Stimulated activated CD4-positive, alpha-beta T cell treated with anti-CD3 and anti-CD28 coated beads, Interleukin-4, amount 100 ng/mL, for 1 hour (primary cell): ENCODE measurements at places on chromosomes 12 and 14.

DNA sequence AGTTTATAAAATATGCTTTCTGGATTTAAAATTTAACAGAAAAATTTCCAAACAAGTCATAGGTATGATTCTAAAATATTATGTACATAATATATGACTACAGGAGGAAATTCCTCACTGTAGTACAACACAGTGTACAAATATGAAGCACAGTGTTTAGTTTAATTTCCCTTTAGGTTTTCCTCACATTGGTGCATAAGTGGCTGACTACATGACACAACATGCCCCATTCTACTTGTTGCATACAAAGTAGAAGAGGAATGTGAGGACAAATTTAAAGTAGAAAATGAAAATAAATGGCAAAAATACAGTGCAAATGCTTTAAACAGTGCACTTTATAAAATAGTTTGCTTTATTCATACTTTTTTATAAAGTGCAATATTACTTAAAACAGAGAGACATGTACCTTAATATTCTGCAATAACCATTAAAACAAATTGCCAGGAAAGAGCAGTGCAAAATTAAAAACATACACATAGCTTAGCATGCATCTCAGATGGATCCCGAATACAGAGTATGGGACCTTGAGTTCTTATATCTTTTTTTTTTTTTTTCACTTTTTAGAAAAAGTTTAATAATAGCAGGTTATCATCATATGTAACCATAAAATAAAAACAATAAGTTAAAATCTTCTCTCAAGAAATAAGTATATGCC lies 54.8 kb upstream of the TTC7B start:
- no peak for DNase-seq

DNA sequence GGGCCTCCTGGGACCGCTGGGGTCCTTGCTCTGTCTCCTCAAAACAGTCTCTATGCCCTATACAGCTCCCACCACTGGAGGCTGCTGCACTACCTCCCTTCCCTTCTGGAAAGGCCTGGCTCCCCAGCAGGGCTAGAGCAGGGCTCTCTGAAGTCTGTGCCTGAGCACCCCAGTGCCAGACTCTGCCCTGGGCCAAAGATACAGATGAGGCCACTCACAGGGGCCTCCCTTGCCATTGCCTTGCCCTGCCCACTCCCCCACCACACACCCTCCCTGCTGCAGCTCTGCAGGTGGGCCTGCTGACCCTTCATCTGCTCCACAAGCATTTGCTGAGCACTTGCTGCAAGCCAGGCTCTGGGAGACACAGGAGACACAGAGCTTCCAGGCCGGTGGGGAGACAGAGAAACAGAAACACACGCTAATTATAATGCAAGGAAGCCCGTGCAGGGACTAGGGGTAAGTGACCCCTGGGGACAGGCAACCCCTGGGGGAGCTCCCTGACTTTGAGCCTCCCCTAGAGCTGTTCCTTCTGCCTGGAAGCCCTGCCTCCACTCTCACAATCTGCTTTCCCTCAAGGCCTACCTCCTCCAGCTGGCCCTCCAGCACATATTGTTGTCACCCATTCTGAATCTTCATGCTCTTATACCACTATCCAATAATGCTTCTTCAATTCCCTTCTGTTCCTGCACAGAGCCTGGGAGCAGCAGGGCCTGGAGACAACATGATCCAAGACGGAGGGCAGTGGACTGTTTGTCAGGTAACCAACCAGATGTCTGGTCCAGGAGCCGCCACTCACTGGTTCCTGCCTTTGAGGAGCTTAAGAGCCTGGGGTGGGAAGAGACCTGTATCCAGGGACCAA lies 32.6 kb upstream of the PNMA1 start:
- DNase-seq, result no peak

- no peak for DNase-seq
These were observed 10.2 kb downstream of the ARHGAP5 start for GRCh38 chr14:32087173-32087861.

DNA sequence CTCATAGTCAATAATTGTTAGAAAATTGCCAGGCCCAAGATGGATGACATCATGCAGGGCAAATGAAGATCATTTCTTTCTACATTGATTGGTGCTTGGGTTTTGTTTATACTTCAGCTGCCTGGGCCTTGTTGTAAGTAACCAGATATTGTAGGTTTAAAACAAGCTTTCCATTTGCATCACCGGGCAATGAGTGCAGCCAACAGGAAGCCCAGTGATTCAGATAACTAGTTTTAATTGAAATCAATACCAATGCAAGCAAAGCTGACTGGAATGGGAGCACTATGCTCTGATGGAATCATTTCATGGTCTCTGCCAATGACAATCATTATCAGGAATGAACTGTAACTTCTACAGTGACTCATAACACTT lies 279.3 kb downstream of the DUSP6 start:
- no peak for DNase-seq

GRCh38 chr12:32031109-32031508 lies 71.9 kb downstream of the RESF1 start:
- no peak for DNase-seq

- DNase-seq, result no peak
These were observed 55.8 kb upstream of the CHGA start for GRCh38 chr14:92866901-92867865.

DNA sequence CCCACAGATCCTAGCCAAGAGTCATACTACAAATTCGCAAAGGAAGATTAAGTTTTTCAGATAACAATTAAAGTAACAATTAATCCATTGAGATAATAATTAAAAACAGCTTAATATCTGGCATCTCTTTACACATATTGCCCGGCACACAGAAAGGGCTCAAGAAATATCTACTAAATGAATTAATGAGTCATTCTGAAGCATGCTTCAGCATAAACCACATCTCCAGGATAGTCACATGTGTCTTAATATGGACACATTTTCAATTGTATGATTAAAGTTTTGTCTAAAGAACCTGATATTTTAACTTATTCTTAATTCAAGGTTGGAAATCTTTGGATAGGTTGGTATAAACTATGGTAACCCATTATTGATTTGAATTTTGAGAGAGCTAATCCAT lies 9.6 kb downstream of the ITPR2 start:
- no peak for DNase-seq

GRCh38 chr12:79997096-79997791 lies 62.3 kb upstream of the PPP1R12A start:
- no peak for DNase-seq

DNA sequence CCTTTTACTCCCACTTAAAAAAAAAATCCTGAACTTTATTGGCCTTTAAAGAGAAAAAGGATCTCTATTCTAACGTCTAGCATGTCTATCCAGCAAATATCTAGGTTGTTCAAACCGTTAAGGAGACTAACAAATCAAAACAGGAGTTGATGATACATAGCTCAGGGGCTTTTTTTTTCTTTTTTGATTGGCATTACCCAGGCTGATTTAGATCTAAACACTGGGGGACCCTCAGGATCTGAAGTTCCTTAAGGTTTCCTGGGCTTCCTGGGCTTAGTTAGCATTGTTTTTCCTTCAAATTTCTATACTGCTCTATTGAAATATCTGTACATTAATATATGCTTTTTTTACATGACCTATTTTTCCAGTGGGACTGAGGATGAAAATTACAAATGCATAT lies 42.3 kb downstream of the EFCAB11 start:
- no peak for DNase-seq

DNA sequence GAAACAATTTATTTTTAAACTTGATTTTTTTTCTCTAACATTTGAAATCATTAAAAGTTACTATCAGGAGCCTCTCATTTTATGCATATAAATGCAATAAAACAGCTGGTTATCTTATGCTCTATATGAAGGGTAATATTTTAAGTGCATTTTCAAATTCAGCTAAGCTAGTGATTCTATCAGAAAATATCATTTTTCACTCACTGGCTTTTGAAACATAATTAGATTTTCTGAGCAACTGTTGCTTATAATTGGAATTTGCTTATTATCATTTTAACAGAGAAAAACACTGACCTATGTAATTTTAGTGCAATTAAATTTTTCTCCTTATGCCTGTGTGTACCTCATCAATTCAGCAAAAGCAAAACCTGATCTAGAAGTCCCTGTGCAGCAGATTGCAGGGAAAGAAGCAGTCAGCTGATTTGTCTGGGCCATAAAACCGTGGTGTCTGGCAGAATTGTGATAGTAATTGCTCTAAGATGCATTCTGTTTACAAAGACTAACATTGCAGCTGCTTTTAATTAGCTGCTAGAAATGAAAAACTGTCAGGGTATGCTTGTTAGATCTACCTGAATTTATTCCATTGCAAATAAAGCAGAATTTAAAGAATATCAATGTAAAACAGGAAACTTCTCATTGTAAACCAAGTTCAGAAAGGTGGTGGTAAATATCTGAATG lies 75.0 kb downstream of the BICD1 start:
- no peak for DNase-seq

DNA sequence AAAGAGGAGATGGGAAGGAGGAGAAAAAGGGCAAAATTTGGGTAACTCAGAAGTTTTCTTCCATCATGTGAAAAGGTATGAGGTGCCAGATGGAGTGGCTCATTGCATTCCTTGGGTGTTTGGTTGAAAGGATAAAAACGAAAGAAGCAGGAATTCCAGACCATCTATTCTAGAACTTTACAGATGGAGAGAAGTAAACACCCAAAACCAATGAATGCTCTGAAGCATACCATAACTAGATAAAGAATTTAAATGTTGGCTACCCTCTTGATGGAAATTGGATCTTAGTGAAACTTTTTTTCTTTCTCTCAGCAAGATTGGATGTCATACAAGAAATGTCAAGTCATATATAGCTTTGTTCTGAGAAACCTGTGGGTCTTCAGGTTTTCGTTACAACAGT lies 175.6 kb upstream of the FAR2 start:
- no peak for DNase-seq

GRCh38 chr12:57216921-57217879 lies 606 bp downstream of the NXPH4 start:
- no peak for DNase-seq
